ENCODE measurements at places on chromosomes 11 and 22.

DNA sequence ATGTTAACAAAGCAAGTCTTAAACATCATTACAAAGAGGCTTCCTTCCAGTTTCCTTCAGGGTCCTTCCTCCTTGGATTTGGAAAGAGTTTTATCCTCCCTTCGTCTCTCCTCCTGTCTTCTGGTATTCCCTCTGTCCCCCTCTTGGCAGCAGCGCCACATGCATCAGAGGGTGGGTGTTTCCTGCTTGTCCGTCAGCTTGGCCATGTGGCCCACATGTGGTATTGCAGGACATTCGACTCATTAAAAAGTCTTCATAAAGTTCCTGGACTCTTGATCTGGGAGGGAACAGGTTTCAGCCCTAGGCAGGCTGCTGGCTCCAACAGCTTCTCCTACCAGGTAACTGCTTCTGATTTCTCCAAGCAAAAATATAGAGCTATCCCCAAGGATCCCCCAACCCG lies 189.8 kb downstream of the CSNK2A3 start:
- no peak for DNase-seq

DNA sequence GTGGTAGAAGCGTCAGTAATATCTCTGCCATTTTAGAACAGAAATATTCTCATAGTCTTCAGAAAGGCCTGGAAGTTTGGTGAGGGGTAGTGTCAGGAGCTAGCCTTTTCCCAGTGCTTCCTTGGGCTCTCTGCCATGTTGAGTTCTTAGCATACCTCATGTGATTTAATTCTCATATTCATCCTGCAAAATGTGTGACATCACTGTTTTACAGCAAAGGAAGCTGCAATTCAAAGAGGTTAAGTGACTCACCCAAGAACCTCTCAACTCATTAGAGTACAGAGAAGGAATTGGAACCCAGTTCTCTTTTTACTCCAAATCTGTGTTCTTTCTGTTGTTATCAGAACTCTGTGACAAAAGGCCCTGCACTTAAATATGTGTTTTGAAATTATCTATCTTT lies 72.1 kb downstream of the RNF169 start:
- DNase-seq = no peak

DNA sequence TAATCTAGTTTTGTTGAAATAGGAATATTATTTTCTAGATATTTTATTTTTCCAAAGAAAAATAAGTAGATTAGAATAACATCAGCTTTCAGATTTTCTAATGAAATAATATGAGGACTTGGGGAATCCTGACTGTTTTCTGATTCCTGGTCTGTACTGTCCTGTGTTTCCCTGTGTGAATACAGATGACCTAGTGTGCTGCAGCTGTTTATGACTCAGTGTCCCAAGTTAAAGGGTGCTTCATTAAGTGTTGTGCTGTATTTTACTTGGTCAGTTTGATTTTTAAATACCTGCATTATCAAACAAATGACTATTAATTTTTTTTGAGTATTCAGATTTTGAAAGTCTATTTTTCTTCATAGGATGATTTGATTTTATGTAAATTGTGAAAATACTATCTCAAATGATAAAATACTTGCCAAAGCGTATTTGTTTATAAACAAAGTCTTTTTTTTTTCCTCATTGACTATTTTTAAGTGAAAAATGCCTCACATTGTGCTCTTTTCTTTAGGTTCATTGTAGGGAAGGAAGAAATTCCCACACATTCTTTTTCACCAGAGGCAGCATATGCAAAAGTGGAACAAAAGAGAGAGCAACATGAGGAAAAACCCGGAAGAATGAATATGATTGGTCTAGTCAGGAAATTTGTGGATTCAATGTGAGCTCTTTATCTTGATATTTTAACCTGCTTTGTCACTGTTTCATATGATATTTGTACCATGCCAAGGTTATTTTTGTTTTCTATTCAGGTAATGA lies 264.2 kb downstream of the TMEM135 start:
- DNase-seq = no peak

DNA sequence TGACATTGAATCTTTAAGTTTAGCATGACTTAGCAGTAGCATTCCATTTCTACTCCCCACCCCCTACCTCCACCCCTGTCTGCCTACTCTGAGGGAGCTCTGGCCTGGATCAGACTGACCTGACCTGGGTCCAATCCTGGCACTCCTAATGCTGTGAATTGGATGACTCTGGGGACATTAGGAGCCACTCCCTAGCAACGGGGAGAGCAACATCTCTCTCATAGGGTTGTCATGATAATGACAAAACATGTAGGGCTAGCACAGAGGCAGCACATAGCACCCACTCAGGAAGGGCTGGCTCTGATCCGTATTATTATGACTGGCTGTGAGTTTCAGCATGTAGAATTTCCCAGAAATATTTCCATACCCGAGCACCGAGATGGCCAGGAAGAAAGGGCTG lies 40.5 kb downstream of the CABIN1 start:
- no peak for DNase-seq

DNA sequence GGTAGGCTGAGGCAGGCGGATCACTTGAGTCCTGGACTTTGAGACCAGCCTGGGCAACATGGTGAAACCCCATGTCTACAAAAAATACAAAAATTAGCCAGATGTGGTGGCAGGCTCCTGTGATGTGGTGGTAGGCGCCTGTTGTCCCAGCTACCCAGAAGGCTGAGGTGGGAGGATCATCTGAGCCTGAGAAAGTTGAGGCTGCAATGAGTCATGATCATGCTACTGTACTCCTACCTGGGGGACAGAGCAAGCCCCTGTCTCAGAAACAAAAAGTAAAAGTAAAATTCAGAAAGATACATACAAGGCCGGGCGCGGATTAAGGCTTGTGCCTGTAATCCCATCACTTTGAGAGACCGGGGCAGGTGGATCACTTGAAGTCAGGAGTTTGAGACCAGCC lies 6.3 kb downstream of the LDHAL6A start:
- DNase-seq = no peak

DNA sequence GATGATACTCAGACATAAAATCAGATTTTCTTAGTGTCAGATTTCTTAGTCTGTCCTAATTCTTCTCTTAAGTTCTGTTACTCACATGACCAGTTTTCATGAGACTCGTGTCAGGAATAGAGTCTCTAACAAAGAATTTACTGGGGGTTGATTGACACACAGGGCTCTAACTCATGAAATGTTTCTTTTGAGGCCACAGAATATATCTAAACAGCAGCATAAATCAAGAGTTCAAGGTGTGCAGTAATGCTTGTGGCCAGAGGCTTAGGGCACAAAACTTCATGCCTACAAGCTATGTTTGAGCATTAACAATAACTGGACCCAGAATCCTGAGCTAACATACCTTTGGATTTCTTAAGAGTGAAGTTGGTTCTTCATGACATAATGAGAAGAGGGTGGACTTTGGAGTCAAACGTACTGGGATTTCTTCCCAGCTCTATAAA lies 237.2 kb downstream of the DDX10 start:
- DNase-seq = no peak

DNA sequence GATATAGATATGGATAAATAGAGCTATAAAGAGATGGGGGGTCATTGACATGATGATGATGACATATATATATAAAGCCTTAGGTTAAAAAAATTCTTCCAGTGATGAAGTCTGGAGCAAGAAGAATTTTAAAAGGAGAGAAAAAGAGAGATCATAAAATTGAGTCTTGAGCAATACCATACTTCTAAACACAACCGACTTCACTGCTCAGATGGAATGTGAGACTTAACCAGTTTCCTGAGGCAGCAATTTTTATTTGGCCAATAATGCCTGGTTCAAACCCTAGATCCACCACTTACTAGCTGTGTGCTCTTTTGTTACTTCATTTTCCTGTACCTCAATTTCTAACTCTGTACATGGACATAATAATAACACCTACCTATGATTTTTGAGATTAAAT lies 229.5 kb downstream of the TTC28 start:
- DNase-seq = no peak

DNA sequence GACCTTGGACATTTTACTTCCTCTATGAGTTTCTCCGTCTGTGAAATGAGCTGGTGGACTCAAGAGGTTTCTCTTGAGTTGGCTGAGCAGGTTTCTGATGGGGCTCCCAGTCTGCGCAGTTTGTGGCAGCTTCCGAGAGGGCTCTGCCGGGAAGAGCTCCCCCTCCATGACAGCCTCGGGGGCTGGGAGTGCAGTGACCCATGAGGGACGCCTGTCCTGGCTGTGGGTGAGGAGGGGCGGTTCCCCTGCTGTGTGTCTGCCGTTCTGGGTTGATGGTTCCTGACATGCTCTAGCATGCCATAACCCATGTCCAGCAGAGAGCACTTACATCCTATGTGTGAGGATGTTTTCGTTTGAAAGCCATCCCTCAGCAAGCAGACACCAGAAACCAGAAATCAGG lies 14.8 kb downstream of the CSF2RB start:
- no peak for DNase-seq

DNA sequence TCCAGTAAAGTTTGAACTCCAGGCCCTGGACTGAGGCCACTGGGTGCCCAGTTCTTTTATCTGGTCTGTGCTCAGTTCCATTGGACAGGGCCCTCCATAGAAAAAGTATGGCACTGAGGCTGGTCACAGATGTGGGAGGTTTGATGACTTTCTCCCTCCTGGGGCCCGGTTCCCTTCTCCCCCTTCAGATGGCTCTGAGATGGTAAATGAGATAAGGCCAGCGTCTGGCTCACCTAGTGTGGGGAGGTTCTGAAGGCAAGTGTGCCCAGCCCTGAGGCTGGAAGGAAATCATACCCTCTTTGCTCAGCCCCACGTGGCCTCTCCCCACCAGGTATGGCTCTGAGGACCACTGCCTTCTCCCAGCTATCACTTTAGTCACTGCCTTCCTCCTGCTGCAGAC lies 1.5 kb upstream of the CLDN5 start:
- no peak for DNase-seq

Data from stimulated activated CD8-positive, alpha-beta memory T cell treated with anti-CD3 and anti-CD28 coated beads, Interleukin-7, amount 100 ng/mL, for 1 hour (primary cell).